ENCODE measurements at places on chromosomes 6 and 20. TPM values are rescaled to one million over a fixed set of nuclear protein-coding genes. Genes with fewer than 3 reads are reported as not detected.

- no peak for DNase-seq
Observed at GRCh38 chr6:115947966-115948541, 112.6 kb downstream of the FRK start.

DNA sequence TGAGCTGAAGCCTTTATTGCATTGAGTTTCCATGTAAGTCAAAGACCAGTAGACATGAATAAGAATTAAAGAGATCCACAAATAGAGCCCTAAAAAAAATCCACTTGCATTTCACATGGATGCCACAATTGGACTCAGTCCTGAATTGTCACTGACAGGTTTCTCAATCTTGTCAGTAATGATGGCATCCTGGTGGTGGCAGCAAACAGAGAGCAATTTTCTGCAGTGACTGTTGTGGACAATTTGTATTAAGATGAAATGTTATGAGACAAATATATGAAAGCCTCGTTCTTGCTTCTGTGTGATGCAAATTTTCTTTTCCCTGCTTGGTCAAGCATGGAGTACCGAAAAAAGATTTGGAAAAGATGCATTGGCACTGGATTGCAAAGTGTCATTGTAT lies 278.9 kb downstream of the SAMD5 start:
- no peak for DNase-seq

The TMEM151B gene
- 0.10 TPM for total RNA-seq

- no peak for DNase-seq
Observed at GRCh38 chr6:127288705-127289104, 22.0 kb downstream of the RNF146 start.

- DNase-seq = no peak
Observed at GRCh38 chr6:157013649-157014304, 236.6 kb downstream of the ARID1B start.

The SMLR1 gene
- total RNA-seq = not detected

- no peak for DNase-seq
Observed at GRCh38 chr6:136587527-136587926, 37.3 kb upstream of the MAP7 start.

DNA sequence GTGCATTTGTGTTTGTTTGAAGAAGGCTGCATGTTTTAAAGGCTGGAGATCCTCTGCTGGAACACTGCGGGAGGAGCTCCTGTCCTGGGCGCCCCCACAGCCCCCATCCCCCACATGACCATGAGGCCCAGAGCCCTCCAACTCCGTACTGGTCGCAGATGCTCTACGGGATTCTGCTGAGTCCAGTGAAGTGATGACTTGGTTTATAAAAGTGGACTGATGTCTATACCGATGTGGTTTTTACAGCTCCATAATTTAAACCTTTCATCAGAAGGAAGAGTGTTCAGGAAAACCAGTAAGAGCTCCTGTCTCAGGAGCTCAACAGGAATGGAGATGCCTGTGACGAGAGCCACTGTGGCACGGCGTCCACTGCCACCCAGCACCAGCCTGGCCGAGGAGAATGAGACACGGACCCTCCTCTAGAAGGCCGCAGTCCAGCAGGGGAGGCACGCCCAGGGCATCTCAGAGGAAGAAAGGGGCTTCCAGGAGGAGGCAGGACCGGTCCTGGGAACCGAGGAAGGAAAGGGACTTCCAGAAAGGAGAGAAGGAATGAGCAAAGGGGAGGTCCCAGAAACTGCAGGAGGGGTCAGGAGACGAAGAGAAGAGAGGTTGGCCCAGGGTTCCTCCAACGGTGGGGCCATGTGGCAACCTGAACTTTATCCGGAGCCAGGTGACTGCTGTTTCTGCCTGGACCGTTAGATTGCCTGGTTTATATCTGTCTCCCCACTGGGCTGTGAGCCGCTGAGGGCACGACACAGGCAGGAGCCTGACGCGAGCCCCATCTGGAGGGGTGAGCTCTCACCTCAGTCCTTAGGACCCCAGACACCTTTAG lies 26.9 kb downstream of the BFSP1 start:
- DNase-seq = no peak

- DNase-seq = no peak
Observed at GRCh38 chr20:32510601-32511357, 74.4 kb downstream of the NOL4L start.

- DNase-seq = no peak
Observed at GRCh38 chr6:42978487-42978838, 518 bp downstream of the PEX6 start.

DNA sequence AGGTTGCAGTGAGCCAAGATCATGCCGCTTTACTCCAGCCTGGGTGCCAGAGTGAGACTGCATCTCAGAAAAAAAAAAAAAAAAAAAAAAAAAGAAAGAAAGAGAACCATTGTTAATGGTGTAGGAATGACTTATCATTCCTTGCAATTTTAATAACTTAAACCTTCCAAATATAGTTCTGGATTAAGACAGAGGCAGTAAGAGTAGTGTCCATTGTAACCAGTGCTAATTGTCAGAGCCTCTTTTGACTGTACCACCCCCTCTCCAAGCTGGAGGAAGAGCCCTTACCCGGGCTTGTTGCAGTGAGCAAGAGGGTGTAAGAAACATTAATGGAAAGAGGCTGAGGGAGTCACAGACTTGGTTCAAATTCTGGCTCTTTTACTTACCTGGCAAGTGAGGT lies 53.8 kb downstream of the SASH1 start:
- no peak for DNase-seq

DNA sequence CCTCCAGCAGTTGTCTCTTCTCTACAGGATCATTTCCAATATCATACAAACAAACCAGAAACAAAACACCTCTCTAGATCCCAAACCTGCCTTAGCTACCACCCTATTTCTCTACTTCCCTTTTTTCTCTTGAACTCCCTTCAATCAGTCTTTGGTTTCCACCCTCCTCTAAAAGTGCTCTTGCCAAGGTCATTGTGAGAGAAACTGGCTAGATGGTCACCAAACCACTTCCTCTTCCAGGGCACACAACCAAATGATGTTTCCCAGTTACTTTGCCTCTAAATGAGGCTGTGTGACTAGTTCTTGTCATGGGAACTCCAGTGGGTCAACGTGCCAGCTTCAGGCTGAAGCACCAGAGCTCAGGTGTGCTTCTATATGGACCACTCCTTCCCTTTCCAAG lies 85.8 kb upstream of the ARMC2 start:
- no peak for DNase-seq

The SAMD3 gene
- 2.6 TPM for total RNA-seq

DNA sequence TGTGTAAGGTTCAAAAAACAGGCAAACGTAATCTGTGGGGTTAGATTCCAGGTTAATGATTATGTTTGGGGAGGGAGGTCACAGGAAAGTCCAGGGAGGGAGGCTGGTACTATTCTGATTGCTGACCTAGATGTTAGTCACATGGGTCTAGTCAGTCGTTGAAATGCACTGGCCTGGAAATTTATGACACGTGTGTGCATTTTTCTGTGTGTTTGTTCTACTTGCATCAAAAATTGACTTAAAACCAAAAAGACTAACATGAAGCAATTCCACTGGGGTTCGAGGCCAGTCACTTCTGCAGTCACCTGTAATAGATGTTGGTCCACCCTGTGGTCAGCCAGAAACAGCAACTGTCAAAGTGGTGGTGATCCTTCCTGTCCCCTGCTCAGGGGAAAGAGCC lies 104.2 kb upstream of the MLN start:
- DNase-seq = no peak

DNA sequence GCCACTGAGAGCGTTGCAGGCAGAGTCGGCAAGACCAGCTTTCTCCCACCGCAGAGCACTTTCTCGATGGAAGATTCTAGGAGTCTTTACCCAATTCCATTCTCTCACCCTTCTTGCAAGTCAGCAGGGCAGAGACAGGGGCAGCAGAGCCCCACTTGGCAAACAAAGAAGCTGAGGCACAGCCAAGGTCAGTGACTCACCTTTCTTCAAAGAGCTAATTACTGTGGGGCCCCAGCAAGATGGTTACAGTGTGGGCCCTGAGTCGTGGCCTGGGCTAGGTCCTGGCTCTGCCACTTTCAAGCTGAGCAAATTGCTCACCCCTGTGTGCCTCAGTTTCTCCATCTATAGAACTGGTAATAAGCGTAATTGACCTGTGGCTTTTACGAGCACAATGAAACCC lies 277.0 kb downstream of the PREX1 start:
- DNase-seq = no peak

The PPP1R11 gene
- 12.1 TPM for total RNA-seq

DNA sequence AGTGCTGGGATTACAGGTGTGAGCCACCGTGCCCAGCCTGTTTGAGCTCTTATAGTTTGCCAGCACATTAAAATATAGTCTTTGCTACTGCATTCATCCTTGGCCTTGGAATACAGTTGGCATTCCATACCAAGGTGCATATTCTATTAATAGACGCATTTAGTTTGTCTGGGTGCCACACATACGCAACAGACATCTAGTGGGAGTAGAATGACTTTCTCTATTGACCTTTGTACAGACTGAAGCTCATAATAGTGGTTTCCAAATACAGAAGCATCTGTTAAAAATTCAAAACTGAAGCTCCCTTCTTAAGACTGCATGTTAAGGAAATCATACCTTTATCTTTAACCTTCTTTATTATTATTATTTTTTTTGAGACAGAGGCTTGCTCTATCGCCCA lies 46.7 kb upstream of the FNDC1 start:
- DNase-seq = no peak

DNA sequence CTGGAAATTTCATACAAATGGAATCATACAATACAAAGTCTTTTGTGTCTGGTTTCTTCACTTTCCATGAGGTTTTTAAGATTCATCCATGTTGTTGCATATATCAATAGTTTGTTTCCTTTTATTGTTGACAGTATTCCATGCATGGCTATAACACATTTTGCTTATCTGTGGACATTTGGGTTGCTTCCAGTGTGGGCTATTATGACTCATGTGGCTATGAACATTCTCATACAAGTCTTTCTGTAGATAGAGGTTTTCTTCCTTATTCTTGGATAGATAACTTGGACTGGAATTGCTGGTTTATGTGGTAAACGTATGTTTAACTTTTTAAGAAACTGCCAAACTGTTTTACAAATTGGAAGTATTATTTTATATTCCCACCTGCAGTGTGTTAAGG lies 30.0 kb upstream of the KIF6 start:
- no peak for DNase-seq

The ZNF217 gene
- total RNA-seq = 33.8 TPM
